Activated naive CD4-positive, alpha-beta T cell (primary cell): ENCODE measurements at places on chromosomes 5 and 9.

DNA sequence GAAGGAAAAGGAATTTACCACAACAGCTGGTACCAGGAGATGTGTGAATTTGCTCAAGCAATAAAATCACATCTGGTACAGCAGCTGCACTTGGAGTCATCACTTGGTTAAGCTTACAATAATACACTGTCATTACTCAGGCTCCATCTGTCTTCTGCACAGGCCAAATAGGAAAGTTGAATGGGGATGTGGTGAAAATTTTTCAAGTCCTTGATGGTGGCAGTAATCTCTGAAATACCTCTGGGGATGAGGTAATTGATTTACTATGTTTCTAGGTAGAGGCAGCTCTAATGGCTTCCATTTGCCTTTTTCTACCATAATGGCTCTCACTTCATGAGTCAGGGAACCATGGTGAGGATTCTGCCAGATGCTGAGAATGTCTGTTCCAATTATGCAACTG lies 206.8 kb upstream of the ATP10B start:
- DNase-seq: no peak

GRCh38 chr5:61352612-61353156 lies 20.6 kb downstream of the ZSWIM6 start:
- DNase-seq: no peak

- no peak for DNase-seq
Measured at GRCh38 chr5:142403583-142403982, 78.8 kb upstream of the SPRY4 start.

GRCh38 chr5:18394443-18394804 lies 760.2 kb downstream of the TAF11L14 start:
- no peak for DNase-seq

DNA sequence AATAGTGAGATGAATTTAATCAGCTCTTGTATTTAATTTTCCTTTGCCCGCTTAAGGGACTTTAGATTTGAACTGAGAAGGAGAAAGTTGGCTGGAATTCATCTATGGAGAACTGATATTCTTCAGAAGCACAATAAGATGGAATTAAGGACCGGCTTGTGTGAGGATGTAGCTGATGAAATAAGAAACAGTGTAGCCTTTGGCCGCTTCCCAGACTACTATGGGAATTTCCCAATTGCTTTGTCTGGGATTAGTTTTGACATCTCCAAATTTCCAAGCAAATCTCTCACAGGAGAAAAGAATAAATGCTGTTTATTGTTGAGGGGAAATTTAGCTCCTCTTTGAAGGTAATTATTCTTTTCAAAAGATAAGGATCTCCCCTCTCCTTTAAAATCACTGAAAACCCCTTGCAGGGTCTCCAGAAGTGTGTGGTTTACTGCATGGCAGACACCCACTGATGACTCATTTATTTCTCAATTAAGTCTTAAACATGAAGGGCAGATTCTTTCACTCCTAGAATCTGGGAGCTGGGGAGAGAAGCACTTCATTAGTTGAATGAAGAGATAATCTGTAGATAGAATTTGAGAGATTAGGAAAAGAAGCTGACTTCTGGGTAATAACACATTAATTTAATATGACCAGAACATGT lies 606.5 kb upstream of the ADAMTS16 start:
- DNase-seq: no peak

DNA sequence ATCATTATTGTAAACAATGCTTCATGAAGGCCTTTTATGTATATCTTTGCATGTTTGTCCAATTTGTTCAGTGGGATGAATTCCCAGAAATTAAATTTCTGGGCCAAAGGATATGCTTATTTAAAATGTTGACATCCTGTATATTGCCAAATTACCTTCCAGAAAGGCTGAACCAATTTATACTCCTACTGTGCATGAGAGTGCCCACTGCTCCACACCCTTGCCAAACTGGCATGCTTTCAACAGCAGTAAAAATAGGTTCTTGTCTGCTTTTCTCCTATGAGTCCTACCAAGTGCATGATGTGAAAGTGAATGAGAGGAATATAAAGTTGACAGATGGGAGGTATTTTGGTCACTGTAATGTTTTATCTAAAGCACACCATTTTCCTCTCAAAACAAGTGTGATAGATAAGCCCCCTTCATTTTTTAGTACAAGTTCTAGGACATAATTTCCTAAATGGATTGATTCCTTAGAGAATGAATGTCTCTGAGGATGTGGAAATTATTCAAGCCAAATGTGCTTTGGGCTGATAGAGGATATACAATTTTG lies 70.5 kb upstream of the ERBIN start:
- DNase-seq: no peak
